CD4-positive, alpha-beta memory T cell (primary cell): ENCODE measurements at places on chromosomes 13 and 19. TPM values are rescaled to one million over a fixed set of nuclear protein-coding genes. Genes with fewer than 3 reads are reported as not detected.

Gene PTH2
- not detected for total RNA-seq

Gene CGB5
- total RNA-seq = not detected

Gene FXYD3
- total RNA-seq = not detected

Gene DNAAF3
- not detected for total RNA-seq

Gene MVB12A
- 38.0 TPM for total RNA-seq

Gene PMIS2
- not detected for total RNA-seq

Gene VN1R2
- not detected for total RNA-seq

Gene PSG5
- not detected for total RNA-seq

Gene ZNF787
- total RNA-seq = 29.6 TPM

Gene RASGRP4
- not detected for total RNA-seq

Gene ZNF737
- total RNA-seq = 44.7 TPM

Gene FUT2
- total RNA-seq = not detected

Gene CALR3
- not detected for total RNA-seq

Gene ZNF610
- 4.8 TPM for total RNA-seq

Gene ZNF324B
- total RNA-seq = 13.7 TPM

Gene PSG11
- not detected for total RNA-seq

Gene GGN
- total RNA-seq = not detected

Gene SRRM5
- 0.99 TPM for total RNA-seq

Gene FCER2
- total RNA-seq = not detected

Gene F2RL3
- not detected for total RNA-seq

Gene XPO4
- 27.4 TPM for total RNA-seq

Gene ZNF699
- total RNA-seq = 20.9 TPM

Gene PRSS57
- total RNA-seq = not detected

Gene SHD
- not detected for total RNA-seq
